ENCODE measurements at places on chromosomes 11 and 22.

DNA sequence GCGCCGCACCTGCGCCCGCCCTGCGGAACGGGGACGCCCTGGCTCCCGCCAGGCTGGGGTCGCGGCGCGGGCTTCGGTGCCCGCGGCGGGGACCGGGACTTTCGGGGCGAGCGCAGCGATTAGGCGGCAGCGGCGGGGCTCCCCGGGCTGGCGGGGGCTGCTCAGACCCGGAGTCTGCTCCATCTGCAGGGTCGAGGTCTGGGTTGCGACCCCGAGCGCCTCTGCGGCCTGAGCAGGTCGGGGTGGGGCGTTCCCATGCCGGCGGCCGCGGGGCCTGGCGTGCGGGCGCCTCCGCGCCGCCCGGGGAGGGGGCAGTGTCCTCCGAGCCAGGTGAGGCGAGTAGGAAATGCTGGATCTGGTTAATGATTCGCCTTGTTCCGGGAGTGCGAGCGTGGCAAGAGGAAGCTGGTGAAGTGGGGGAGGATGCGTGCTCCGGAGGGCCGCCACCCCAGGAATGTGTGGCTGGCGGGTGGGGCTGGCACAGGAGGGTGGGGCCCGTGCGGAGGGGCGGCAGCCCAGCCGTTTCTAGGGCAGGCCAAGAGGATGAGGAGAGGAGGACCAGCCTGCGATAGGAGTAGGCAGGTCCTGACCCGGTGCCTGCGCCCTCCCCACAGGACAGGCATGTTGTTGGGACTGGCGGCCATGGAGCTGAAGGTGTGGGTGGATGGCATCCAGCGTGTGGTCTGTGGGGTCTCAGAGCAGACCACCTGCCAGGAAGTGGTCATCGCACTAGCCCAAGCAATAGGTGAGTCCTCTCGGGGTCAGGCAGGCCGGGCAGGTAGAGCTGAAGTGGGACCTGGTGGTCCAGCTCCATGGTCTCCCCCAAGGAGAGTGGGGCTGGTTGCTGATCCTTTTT, 606 bp downstream of the RASSF7 start:
- peak; percentile 48 for ATAC-seq

DNA sequence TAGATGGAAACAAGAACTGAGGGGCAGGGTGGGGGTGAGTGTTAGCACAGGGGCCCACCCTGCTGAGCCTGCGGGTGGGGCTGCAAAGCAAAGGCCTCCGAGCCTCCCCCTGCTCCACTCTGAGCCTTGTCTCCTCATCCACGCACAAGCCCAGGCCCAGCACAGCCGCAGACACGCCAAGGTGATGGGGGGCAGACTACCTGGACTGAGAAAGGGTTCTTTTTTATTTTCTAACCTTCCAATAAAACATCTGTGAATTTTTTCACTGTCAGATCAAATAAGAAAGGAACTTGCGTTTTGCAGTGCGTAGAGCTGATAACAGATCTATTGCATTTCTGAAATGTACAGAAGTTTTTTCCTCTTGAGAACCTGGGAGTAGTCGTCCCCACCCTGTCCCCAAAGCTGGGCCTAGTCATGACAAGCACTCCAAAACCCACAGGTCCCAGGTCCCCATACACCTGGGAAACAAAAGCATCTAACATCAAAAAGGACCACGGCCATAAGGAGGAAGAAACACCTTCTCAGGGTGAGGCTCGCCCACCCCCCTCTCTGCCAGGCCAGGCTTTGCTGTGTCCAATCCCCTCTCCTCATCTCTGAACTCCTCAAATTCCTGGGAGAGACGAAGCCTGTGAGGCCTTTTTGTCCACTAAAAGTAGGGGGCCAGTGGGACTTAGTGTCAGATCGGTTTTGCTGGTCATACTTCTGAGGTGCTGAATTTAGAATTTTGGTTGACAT, 22.7 kb upstream of the CD5 start:
- ATAC-seq, result no peak

GRCh38 chr11:121550247-121551030, 97.7 kb upstream of the SORL1-AS1 start:
- peak; percentile 65 for ATAC-seq

- ATAC-seq, result peak; percentile 14
Observed at GRCh38 chr22:29784451-29785361, 17.5 kb downstream of the UQCR10 start.

- no peak for ATAC-seq
Observed at GRCh38 chr11:44416776-44417175, 106.8 kb upstream of the ALX4 start.

- no peak for ATAC-seq
Observed at GRCh38 chr22:28395920-28396753, 283.5 kb downstream of the TTC28 start.

DNA sequence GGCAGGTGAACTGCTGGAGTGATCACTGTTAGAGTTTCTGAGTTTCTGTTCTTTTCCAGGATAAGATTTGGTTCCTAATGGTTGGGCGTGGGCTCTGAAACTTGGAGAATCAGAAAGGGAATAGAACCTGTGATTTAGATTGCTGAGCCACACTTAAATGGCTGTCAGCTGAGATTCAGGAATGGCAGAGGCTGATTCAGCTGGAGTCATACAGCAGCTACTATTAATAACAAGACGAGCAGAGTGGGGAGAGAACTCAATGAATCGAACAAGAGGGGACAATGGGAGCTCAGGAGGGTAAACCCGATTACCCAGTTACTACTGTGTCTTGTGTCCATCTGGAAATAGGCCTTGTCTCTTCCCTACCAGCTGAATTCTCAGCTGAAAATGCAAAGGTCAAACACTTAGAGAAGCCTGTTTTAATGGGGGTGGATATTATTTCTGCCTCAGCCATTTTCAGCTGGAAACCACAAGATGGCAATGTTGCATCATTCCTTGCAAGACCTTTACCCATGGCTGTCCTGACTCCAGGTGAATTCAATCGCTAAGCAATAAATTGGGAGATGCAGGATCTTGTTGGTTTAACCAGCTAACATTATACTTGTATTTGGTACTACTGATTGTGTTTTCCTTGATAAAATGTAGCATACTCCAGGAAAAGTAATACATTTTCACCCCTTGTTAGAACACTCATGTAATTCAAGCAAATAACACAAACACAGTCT, 104.5 kb upstream of the RAG2 start:
- peak; percentile 59 for ATAC-seq

DNA sequence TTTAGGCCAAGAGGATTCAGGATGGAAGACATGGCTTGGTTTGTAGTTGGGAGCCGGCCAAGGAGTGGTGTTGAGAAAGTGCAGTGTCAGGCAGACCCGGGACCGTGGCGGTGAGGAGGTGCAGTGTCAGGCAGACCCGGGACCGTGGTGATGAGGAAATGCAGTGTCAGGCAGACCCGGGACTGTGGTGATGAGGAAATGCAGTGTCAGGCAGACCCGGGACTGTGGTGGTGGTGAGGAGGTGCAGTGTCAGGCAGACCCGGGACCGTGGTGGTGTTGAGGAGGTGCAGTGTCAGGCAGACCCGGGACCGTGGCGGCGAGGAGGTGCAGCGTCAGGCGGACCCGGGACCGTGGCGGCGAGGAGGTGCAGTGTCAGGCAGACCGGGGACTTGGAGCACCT, 59.7 kb downstream of the LRP5 start:
- ATAC-seq, result no peak

DNA sequence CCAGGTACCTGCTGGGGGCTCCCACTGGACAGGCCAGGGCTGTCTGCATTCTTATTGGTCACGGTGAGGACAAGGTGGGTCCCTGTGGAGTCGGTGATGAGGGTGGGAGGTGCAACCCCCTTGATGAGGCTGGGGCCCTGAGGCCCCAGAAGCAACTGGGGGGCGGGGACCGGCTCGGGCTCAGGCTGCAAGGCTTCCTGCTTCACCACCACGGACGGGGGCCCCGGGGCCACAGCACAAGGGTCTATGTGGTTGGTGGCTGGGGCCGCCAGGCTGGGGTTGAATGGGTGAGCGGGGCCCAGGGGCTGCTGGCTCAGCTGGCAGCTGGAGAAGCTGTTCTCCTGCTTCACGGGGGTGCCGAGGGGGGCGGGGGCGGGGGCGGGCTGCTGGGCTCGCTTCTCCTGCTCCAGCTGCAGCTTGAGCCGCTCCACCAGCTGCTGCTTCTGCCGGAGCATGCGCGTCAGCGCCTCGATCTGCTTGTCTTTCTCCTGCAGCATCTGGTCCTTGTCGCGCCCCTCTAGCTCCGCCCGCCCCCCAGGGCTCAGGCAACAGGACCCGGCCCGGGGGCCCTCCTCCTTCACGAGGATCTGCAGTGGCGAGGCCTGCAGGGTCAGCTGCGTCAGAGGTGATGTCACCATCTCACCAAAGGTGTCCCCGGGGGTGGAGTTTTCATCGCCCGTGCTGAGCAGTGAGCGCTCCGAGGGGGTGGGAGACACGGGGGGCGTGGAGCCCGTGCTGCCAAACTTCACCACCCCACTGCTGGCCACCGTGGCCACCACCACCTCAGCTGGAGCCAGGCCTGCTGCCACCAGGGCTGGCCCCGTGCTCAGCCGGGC, 48.2 kb downstream of the SGSM3 start:
- no peak for ATAC-seq

GRCh38 chr11:85602526-85603213, 24.5 kb downstream of the DLG2 start:
- no peak for ATAC-seq

DNA sequence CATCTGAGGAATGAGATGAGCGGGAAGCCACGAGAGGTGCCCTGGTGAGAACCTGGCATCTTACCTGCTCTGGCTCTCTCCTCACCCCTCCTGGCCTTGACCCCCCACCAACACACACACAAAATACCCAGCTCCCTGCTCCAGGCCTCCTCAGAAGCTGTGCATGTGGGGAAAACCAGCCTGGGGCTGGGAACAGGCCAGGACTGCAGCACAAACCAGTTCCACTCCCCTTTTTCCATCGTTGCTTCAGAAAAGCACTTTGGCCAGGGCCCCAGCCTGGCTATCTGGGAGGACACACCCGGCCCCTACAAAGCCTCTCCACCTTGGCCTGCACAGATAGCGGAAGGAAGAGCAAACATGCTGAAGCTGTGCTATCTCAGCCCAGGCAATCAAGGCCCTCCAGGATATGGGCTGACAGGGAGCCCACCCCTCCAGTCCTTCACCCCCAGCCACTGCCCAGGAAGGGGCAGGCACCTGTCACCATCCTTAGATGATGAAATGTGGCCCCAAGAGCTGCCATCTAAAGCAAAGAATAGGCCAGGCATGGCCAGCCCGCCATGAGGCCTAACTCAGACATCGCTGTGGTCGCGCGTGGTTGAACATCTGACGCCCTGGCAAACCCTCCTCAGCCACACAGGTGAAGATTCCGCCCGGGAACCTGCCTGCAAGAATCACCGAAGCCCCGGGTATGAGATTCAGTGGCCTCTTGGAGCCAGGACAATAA, 35.4 kb downstream of the PISD start:
- ATAC-seq, result no peak

DNA sequence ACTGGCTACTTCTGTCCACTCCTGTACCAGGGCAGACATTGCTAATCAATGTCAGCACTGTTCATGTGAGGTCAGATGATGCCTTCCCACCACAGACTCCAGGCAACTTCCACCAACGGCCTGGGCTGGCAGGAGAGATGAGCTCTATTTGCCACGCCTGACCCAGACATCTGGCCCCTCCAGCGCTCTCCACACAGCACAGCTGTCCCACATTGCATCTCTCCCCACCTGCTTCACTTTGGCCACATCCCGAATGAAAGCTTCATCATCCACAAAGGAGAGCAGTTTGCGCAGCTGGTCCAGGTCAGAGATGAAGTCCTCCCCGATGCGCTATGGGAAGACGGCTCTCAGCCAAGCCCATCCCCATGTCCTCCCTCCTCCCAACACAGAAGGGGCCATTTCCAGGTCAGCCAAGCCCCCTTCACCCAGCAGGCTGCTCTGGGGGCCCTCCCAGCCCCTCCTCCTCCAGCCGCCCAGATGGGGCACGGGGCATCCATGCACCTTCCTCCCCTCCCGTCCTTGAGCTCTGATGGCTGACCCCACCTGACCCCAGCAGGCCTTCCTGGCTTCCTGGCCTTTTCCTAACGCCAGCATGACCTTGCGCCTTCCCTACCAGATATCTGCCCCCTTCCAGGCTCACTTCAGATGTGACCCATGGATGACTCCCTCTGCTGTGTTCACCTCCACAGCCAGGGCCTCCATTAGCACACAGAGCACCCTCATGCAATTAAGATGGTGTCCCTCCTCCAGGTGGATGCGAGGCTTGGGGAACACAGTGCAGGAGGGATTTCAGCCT, 7.4 kb downstream of the PYGM start:
- no peak for ATAC-seq

All from esophagus mucosa (tissue), 1 donor.